ENCODE measurements at places on chromosomes 2 and 18. TPM values are rescaled to one million over a fixed set of nuclear protein-coding genes. Genes with fewer than 3 reads are reported as not detected.

EVA1A gene
- total RNA-seq: 8.3 TPM

POMC gene
- total RNA-seq: 0.06 TPM

CRYGD gene
- total RNA-seq: not detected

ALK gene
- not detected for total RNA-seq

TRIP12 gene
- total RNA-seq: 70.1 TPM

LIMS1 gene
- total RNA-seq: 67.4 TPM

CFAP53 gene
- total RNA-seq: 0.22 TPM

C2orf92 gene
- 0.72 TPM for total RNA-seq

PSMA8 gene
- not detected for total RNA-seq

DLGAP1 gene
- 0.01 TPM for total RNA-seq

ZNF516 gene
- 4.3 TPM for total RNA-seq

ALPP gene
- 18.1 TPM for total RNA-seq

IL36G gene
- total RNA-seq: not detected

C2orf66 gene
- 0.08 TPM for total RNA-seq

SH3BP4 gene
- total RNA-seq: 38.9 TPM

NTSR2 gene
- 0.08 TPM for total RNA-seq

THUMPD2 gene
- 12.4 TPM for total RNA-seq

PRSS56 gene
- 0.10 TPM for total RNA-seq

C2orf81 gene
- 3.2 TPM for total RNA-seq

CNGA3 gene
- 0.02 TPM for total RNA-seq

ANKRD62 gene
- total RNA-seq: not detected

KRTCAP3 gene
- total RNA-seq: 0.72 TPM

TMEM18 gene
- 34.6 TPM for total RNA-seq

RIT2 gene
- total RNA-seq: not detected

TBR1 gene
- 0.05 TPM for total RNA-seq

FER1L5 gene
- total RNA-seq: not detected

CENPA gene
- total RNA-seq: 49.1 TPM

RFTN2 gene
- total RNA-seq: not detected

SERPINB5 gene
- 0.10 TPM for total RNA-seq

Measured in A549 treated with AZD2906 at 1 μM for 4 hours (cell line).